ENCODE measurements at places on chromosomes 3 and 15. TPM values are rescaled to one million over a fixed set of nuclear protein-coding genes. Genes with fewer than 3 reads are reported as not detected.

The TNNC1 gene
- total RNA-seq: 7,948 TPM

GRCh38 chr3:47522082-47522987 is 8.8 kb upstream of the ELP6 start:
- DNase-seq: peak; percentile 87

DNA sequence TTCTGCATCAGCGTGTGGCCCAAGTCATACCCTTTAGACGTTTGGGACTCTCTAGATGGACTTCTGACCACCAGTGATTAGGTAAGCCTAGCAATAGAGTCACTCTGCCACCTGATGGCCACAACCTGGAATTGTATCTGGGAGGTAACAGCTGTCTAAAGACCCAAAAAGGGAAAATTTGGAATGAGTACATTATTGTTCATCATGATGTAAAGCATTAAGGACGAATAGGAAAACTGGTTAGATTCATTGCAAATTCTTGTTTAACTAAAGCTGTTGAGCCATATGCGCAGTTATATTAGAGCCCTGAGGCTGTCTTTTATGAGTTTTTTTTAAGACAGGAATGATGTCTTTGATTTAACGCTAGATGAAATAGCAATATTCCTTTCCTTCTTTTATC is 63.6 kb downstream of the FAM81A start:
- DNase-seq: no peak

- no peak for DNase-seq
Measured at GRCh38 chr3:128629936-128630335, 20.7 kb downstream of the RPN1 start.

DNA sequence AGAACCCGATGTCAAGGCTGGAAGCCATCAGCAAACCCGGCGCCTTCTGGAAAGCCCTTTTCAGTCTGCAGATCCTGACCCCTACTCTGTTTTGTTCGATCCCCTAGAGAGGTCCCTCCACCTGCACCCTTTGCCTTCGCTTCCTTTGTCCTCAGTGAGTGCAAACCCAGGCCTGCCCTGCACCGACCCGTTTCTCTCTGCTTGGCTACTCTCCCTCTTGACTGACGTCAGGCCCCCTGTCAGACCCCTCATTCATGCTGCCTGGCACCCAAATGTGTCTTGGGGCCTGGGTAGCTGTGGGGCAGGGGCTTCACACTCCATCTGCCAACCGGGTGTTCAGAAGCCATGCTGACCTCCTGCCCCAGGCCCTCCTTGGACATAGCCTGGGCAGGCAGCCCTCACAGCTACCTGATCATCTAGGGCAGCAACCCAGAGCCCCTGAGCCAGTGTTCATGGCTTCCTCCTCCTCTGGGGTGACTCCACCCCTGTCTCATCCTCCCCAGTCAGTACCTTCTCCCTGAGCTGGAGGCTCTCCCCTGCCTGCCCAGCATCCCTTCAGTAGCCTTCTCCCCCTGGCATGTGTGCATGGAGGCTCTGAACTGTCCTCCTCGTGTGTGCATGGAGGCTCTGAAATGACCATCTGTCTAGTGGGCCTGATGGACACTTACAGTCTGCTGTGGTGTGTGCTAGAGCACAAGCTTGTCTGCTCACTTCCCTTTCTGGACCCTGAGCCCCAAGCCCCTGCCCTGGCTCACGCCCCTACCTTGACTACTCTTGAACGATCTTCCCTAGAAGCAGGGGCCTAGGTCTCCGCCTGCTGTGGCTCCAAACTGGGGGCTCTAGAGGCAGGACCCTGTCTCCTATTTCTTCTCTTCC is 69.4 kb downstream of the EXOG start:
- DNase-seq: no peak

DNA sequence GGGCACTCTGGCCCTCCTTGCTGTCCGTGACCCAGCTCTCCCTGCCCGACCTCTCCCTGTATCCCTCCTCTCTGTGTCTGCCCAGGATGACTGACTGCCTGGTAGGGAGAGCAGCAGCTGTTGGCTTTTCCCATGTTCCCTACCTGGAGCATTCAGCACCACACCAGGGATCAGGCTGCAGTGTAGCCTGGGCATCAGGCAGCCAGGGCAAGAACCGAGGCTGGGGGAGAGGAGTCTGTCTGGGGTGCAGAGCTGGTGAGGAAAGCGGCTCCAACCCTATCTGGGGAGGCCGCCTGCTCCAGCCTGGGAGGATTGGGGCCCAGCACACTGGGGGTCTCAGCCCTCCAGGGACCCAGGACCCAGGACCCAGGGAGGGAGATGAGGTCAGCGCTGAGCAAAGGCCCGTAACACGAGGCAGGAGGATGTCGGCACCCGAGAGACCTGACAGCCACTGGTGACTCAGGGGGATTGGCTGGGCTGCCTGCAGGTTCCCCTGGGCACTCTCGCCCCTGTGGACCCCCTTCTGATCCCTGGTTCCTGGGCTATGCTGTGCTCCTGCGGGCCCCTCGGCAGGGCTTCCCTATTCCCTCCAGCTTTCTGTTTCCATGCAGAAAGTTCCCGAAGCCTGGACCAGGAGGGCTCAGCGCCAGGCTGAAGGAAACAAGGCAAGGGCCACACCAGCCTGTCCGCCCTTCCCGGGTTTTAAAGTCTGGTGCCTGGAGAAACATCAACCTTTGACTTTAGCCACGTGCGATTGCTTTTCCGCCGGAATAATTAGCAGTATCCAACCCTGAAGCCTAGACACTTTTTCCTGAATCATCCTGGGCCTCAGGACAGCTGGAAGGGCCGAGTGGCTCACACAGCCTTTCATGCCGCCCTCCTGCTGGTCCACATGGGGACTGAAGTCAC is 128.2 kb upstream of the MEF2A start:
- peak; percentile 33 for DNase-seq

DNA sequence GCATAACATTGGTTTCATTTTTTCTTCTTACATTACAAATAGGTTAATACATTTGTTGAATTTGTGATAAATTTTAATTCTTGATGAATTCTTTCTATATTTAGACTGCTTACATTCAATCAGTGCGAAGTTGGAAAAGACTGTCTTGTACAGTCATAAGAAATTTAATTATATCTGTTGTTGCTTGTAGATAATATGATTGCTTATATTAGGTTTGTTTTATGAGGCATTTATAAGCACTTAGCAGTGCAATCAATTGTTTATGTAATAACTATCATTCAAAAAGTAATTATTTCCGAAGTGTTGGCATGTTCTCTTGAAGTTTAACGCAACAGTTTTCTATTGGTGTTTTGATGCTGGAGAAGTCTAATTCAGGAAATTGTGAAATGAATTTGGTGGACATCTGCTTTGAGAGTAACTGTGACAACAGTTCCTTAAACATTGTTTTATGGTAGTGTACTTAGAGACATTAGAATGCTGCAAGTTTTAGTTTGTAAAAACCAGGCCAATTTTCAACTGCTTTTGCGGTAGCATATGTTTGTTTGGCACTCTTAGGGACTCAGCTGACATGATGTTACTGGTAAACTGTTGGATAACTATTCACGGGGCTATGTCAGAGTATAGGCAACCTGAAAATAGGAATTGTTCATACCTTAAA is 99.7 kb downstream of the NAALADL2 start:
- no peak for DNase-seq

Measured in Right ventricle myocardium superior (tissue), 1 donor.